ENCODE measurements at places on chromosomes 13 and 19.

GRCh38 chr13:100300243-100300642 lies 211.3 kb downstream of the PCCA start:
- no peak for DNase-seq

GRCh38 chr13:33206425-33206824 lies 79.1 kb downstream of the STARD13 start:
- no peak for DNase-seq

GRCh38 chr13:85074543-85075313 lies 724.5 kb downstream of the SLITRK6 start:
- DNase-seq, result no peak

DNA sequence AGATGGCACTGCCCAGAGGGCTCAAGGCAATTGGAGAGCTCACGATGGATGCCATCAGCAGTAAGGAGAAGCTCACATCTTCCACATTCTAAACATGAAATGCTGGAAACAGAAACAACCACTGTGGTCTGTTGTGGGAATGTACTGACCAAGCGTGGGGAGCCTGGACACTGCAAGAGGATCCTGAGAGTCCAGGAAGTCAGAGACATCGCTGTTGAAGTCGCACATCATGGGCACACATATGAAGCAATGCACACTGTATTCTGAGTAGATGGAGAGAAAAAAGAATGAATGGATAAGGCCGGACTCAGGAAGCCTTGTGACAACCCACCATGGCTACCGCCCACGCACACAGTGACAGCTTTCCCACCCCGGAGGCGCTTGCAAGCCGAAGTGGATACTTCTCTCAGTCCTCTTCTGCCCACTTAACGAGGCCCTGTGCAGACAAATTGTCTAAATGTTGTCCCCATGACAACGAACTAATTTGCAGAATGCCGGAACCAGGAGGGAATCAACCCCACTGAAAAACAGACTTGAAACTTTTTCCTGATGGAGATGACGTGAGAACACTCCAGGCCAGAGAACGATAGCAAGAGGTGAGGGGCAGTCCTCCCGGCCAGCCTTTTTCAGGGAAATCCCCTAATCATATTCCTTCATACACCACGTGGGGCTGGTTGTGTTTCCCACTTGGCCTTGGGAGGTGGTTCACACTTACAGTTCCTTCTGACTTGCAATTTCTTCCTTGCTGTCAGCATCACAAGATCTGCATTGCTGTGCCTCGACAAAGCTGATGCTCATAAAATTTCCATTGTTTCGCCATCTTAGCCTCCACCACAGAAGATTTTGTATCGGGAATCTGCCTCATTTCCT lies 109.6 kb upstream of the SERP2 start:
- no peak for DNase-seq

GRCh38 chr19:49549045-49549444 lies 21.2 kb downstream of the RCN3 start:
- no peak for DNase-seq

DNA sequence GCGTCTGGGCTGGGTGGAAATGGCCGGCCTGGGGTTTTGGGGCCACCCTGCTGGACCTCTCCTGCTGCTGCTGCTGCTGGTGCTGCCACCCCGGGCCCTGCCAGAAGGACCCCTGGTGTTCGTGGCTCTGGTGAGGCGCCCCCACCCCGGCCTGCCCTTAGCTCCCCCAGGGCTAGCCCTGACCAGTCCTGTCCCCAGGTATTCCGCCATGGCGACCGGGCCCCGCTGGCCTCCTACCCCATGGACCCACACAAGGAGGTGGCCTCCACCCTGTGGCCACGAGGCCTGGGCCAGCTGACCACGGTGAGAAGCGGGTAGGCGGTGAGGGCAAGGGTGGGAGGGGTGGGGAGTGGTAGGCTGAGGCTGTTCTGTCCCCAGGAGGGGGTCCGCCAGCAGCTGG lies at the start of gene ACP4:
TSS of gene ACP4 (plus strand) at position 20 of the 400 bp plus-strand sequence. CDS start at position 20, 0 bp downstream.
- no peak for DNase-seq
